ENCODE measurements at places on chromosomes 16 and 17.

DNA sequence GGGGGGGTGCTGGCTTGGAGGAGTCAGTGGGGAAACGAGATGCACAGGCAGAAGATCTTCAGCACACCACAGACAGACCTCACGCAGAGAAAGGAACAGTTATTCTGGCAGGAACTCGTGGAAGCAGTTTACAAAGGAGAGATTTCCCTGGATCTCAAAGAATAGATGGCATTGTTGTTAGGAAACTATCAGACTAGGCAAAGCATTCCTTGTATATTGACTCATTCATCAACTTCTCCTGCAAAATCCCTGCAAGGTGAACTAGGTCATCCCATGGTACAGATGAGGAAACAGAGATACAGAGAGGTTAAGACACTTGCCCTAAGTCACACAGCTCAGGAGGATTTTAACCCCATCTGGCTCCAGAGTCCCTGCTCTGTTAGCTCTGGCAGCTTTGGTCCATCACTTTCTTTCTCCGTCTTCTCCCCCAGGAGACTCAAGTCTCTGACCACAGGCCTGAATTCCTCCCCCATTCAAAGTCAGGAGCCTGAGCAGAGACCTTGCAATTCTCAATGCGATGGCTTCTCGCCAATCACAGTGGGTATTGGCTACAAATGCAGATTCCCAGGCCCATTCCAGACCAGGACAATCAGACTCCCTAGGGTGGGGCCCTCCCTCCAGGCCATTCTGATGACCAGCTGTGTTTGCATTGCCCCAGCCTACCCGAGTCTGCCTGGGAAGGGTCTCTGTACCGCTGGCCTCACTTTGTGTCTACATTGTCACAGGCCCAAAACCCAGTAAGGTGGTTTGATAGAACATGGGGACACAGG is 56.4 kb downstream of the LITAF start:
- DNase-seq: no peak

- DNase-seq: no peak
These were observed 14.3 kb downstream of the PIEZO1 start for GRCh38 chr16:88770461-88771293.

DNA sequence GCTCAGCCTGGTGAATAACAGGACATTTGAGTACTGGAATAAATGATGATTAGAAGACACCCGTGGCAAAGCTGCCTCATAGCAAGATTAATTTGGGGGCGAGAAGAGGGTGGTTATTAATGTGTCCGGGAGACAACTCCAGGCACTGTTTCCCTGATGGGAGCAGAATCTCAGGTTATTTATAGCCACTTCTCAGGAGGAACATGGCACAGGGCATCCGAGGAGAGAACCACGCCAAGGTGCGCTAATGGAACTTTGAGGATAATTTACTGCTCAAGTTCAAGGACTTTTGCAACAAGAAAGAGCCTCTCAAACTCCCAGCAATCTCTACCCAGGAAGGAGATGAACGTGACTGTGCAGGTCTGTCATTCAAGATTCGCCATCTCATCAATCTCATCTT is 362.5 kb upstream of the ERCC4 start:
- DNase-seq: no peak

- no peak for DNase-seq
These were observed 397.3 kb downstream of the SHISA9 start for GRCh38 chr16:13298666-13299065.

DNA sequence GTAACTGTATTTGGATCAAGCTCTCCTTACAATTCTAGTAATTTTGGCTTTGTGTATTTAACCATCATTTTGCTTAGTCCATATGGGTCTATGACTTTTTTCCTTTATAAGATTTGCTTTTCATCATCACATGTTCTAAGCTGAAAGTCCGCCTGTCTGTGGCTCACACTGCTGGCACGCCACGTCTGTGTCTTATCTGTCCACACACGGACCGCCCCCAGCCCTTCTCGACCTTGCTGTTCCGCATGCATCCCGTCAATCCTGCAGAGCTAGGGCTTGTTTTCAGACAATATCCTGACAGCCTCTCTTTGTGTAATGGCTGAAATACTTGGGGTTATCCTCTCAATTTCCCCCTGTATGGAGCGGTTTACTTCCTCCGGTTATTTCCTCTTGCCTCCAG is 8.4 kb upstream of the ALDH3A1 start:
- DNase-seq: no peak

DNA sequence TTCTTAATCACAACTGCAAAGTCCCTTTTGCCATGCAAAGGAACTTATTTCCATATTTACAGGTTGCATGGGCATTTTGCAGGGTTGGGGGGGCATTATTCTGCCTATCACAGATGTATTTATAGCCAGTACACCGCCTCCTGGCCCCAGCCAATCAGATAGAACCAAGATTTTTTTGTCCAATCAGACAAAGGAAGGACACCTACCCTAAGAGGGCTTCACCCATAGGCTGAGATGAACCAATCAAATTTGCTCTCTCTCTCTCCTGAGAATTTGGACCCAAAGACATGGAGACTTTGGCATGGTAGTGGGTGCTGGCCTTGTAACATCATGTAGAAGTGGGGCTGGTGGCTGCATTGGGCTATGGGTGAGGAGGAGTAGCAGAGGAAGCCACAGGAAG is 3.9 kb upstream of the KCNG4 start:
- DNase-seq: no peak

- DNase-seq: no peak
These were observed 7.5 kb upstream of the EDC4 start for GRCh38 chr16:67865318-67865717.

DNA sequence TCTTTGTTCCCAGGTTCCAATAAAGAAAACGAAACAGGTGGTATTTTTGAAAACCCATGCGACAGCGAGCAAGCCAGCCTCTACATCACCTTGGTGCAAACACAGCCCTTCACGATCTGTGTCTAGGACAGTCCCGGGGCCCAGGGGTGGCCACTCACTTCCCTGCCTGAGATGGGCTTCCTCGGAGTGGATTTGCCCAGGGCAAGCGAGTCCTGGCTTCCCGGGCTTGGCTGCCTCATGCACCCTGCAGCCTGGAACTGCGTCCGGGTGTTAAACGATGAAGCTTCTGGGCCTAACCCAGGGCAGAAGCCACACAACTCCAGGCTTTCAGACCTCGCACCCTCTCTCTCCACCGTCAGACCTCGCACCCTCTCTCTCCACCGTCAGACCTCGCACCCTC is 66.0 kb downstream of the RPH3AL start:
- no peak for DNase-seq

DNA sequence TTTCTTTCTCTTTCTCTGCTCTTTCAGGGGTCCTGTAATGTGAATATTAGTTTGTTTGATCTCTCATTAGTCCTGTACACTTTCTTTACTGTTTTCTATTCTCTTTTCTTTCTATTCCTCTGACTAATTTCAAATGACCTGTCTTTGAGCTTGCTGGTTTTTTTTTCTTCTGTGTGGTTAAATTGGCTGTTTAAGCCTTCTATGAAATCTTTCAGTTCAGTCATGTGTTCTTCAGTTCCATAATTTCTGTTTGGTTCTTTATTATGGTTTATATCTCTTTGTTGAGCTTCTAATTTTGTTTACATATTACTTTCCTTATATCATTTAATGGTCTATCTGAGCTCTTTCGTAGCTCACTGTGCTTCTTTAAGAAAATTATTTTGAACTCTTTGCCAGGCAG is 31.3 kb upstream of the NKD1 start:
- no peak for DNase-seq

DNA sequence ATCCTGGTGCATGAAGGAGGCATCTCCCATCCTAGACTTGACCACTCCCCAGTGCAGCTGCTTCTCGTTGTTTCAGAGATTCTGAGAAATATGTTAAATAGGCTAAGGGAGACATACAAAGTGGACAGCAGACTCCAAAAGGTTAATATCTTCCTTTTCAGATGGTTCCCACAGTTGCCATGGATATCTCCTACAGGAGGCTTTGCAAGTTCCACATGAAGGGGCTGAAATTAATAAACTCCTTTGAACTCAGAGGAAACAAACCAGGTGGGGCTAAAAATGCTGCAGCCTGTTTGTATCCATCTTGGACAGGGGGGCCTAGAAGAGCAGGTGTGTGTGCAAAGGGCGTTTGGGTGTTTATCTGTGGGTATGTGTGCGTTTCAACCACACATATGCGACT is 257.4 kb upstream of the XYLT1 start:
- DNase-seq: no peak

- peak; percentile 46 for DNase-seq
These were observed 802 bp downstream of the CYLD start for GRCh38 chr16:50742576-50743200.

GRCh38 chr17:28228986-28229729 is 89.8 kb upstream of the TMEM97 start:
- DNase-seq: no peak

DNA sequence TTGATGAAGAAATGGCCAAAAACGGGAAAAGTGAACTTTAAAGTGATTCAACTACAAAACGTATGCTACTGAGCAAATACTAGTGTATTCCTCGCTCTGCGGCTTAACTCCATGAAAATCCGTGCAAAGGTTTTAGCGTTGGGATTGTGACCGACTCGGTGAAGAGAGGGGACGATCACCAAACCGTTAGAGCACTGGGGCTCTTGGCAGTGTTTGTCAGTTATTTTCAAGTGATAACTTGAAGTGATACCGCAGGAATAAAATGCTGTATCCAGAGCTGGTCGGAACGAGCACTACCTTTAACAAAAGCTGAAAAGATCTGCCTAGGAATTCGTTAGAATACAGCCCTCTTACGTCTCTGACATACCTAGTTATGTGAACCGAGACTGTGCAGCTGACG is 773 bp upstream of the PPM1D start:
- no peak for DNase-seq

DNA sequence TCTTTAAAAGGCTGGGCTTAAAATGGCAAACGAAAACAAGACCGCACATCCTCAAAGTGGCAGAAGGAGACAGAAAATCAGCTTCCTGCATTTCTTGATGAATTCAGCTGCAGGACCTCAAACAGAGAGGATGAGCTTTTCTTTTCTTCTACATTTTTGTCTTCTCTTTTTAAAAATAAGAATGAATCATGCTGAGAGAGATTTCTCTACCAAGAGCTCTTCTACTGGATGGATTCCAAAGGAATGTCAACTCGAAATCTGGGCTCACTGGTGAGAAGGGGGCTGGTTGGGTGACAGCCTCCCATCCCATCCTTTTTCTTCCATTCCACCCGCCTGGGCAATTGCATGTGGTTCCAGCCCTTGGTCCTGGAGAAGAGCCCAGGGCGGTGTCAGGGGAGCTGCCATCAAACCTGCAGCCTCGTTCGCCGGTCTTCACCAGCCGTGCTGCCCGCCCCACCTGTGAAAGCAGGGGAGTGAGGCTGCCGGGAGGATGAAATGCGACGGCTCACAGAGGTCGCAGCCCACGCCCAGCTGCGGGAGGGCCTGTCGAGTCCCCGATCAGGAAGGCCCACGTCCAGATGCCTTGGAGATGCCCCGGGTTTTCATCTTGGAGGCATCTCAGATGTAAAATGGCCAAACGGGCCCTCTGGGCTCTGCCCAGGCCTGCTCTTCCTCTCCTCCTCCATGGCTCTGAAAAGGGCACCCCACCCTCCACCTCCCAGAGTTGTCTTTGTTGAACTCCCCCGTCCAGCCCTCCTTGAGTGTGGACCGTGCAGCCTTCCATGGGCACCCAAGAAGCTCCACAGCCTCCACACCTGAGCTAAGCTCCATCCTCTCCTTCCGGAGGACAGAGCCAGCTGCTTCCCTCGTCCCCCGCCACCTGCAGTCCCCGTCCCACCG is 121.9 kb downstream of the FOXL1 start:
- DNase-seq: no peak

DNA sequence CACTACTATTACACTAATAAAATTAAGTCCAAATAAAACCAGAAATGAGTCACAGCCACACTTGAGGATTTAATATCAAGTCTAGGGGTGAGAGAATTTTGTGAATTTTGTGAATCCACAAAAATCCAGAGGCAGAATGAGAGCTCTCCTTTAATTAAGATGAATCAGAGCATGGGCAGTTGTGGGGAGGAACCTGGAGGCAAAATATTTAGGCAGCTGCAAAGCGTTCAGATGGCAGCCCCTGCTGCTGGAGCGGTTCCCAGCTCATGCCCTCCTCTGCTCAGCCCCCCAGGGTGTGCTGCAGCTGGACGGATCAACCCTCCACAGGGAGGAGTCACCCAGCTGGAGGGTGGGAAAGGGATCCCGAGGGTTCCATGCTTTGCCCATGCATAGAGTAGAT is 43.4 kb upstream of the IRX6 start:
- no peak for DNase-seq

GRCh38 chr17:82281502-82282238 is 8.2 kb upstream of the CSNK1D start:
- peak; percentile 85 for DNase-seq

GRCh38 chr17:63246344-63246743 is 199.8 kb downstream of the CYB561 start:
- DNase-seq: no peak

GRCh38 chr17:47751471-47751870 is 18.4 kb downstream of the TBX21 start:
- no peak for DNase-seq

DNA sequence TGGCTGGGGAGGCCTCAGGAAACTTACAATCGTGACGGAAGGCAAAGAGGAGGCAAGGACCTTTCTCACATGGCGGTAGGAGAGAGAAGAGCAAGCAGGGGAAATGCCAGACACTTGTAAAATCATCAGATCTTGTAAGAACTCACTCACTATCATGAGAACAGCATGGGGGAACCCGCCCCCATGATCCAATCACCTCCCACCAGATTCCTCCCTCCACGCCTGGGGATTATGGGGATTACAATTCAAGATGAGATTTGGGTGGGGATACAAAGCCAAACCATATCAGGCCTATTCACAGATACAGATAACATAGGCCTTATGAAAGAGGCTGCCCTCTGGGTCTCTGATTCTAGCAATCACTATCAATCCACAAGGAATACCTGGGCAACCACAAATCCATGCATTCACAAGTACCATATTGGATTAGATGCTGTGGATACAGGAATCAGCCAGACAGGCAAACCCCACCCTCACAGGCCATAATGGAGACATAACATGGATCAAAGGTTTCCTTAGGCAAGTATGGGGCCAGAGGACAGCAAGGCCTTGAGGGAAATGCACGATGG is 284.9 kb downstream of the SOX9 start:
- DNase-seq: no peak

- no peak for DNase-seq
These were observed 58.3 kb upstream of the DHX40 start for GRCh38 chr17:59506894-59507726.

GRCh38 chr17:1487939-1488825 is 4.3 kb downstream of the MYO1C start:
- peak; percentile 64 for DNase-seq

GRCh38 chr16:19748389-19749168 is 30.5 kb downstream of the IQCK start:
- DNase-seq: no peak

DNA sequence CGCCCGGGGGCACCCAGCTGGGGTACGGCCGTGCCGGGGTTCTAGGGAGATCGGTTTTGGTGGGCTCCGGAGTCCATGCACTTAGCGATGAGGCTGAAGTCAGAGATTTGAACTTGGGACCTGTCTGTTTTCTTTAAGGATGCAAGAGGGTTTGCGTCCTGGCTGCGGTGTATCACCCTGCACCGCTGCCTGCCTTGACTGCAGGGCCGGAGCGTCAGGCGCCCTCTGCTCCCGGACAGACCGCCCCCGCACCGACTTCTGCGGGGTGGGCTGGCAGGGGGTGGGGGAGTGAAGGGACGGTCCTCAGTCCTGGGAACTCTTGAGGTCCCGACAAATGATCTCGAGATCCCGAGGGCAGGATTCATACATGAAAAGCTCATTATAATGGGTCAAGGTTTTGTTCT is 701 bp downstream of the PDP2 start:
- no peak for DNase-seq
